ENCODE measurements at places on chromosomes 11 and 22. TPM values are rescaled to one million over a fixed set of nuclear protein-coding genes. Genes with fewer than 3 reads are reported as not detected.

ZNF280B gene
- total RNA-seq, result 0.04 TPM

DNA sequence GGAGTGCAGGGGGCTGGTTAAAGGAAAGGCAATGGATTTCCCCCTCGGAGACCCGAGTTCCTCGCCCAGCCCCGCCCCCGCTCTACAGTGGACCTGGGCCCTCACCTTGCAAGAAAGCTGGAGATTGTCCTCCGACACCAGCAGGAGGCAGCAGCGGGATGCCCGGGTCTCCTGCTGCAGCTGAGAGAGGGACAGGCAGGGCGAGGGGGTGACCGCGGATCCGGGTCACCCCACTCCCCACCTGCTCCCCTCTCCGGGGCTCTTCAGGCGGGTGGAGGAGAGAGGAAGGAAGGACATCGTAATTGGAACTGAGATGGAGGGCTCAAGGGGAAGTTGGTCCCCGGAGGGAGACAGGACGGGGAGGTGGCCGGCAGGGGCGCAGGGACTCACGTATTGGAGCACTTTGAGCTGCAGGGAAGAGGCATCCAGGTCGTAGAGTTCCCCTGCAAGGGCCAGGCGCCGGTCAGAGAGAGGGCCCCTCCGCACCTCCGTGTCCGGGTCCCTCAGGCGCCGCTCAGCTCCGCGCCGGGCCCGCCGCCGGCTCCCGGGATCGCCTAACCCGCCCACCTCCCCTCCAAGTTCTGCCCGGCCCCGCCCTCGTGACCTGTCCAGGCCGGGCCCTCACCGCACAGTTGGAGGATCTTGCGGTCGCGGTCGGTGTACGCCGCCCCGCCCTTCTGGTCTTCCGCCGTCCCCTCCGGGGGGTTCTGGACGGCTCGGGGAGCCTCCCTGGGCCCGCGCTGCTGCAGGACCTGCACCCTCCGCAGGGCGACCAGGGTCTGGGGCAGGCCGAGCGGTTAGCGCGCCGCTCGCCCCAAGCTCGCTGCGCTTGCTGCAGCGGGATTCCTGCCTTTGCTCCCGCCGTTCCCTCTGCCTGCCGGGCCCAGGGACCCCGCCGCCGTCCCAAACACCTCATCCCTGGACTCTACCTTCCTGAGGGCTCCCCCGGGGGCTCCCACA is 84.1 kb downstream of the PDE2A start:
- peak; percentile 3 for ATAC-seq

GRCh38 chr22:26673486-26673885 is 16.1 kb downstream of the MIAT start:
- ATAC-seq, result peak; percentile 64

- no peak for ATAC-seq
Observed at GRCh38 chr11:95599959-95600586, 189.5 kb downstream of the FAM76B start.

- no peak for ATAC-seq
Observed at GRCh38 chr11:80898910-80899309, 1458.1 kb upstream of the TENM4 start.

TTC36 gene
- total RNA-seq, result not detected

DNA sequence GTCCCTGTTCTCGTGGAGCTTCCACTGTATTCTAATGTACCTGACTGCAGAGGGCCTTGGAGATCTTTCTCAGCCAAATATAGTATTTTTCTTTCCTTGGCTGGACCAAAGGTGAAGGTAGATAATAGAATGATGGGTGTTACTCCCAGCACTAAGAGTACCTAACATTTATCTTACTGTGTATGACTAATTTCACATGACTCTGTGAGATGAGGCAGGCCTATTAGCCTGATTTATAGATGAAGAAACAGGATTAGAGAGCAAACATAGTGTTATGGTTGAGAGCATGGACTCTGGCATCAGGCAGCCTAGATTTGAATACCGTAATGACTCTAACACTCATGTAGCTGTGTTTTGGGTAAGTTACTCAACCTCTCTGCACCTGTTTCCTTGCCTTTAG is 2.7 kb downstream of the ACO2 start:
- peak; percentile 48 for ATAC-seq

DNA sequence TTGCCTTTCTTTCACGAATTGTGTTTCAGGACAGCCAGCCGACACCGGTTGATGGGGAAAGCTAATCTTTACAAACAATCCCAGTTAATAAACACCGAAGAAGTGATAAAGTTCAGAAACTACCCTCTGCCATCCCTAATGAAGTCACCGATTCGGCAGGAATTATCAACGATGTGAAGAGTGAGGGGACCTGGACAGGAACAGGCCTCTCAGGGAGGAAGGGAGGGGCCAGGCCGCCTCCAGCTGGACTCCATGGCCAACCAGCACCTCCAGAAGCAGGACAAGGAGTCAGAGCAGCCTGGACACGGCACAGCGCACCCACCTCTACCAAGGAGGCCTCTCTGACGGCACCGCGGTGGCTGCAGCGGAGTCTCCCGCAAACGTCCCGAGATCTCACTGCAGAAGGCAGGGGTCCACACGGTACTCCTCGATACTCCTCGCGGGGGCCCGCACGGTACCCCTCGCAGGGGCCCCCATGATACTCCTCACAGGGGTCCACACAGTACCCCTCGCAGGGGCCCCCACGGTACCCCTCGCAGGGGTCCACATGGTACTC is 3.9 kb downstream of the TOLLIP start:
- no peak for ATAC-seq

- peak; percentile 39 for ATAC-seq
Observed at GRCh38 chr22:39545386-39546365, 13.1 kb upstream of the RPS19BP1 start.

All from esophagus mucosa (tissue), 1 donor.